ENCODE measurements at places on chromosomes 16 and 17.
A peak's percentile ranks its signal among the peaks of the same experiment; 100 is the strongest.

- DNase-seq = peak; percentile 56
Observed at GRCh38 chr17:82338858-82339633, 5.5 kb upstream of the SECTM1 start.

DNA sequence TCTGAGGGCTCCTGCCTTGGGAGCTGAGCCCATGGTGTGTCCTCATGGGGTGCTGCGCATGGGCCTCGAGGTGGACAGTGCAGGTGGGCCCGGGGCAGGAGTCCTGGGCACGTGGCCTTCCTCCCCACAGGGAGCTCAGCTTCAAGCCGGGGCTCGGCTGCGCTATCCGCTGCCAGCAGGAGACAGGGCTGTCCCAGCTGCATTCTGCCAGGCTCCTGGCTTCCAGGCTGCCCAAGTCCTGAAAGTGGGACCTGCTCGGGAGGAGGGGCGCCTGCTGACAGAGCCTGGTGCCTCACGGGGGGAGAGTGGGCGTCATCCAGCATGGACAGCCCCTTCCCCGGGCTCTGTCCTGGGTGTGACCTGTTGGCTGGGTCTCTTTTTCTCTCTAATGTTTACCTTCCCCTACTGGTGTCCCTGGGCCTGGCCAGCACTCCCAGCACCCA is 7.1 kb downstream of the TRAF7 start:
- DNase-seq = no peak

- DNase-seq = no peak
Observed at GRCh38 chr17:7977805-7978204, 24.6 kb upstream of the GUCY2D start.

GRCh38 chr17:4195306-4195705 is 52.3 kb downstream of the CYB5D2 start:
- no peak for DNase-seq

Measured in lung (tissue), 17 donors.